ENCODE measurements at places on chromosomes 7 and 10.

GRCh38 chr10:112768121-112768520 lies 181.9 kb upstream of the TCF7L2 start:
- no peaks in the 10 kb centered on the region for H3K27me3 ChIP-seq
- H3K4me3 ChIP-seq: no peak overlapping the region
- no peaks in the 10 kb centered on the region for H3K36me3 ChIP-seq
- H3K27ac ChIP-seq: no peak overlapping the region
- no peak for DNase-seq

DNA sequence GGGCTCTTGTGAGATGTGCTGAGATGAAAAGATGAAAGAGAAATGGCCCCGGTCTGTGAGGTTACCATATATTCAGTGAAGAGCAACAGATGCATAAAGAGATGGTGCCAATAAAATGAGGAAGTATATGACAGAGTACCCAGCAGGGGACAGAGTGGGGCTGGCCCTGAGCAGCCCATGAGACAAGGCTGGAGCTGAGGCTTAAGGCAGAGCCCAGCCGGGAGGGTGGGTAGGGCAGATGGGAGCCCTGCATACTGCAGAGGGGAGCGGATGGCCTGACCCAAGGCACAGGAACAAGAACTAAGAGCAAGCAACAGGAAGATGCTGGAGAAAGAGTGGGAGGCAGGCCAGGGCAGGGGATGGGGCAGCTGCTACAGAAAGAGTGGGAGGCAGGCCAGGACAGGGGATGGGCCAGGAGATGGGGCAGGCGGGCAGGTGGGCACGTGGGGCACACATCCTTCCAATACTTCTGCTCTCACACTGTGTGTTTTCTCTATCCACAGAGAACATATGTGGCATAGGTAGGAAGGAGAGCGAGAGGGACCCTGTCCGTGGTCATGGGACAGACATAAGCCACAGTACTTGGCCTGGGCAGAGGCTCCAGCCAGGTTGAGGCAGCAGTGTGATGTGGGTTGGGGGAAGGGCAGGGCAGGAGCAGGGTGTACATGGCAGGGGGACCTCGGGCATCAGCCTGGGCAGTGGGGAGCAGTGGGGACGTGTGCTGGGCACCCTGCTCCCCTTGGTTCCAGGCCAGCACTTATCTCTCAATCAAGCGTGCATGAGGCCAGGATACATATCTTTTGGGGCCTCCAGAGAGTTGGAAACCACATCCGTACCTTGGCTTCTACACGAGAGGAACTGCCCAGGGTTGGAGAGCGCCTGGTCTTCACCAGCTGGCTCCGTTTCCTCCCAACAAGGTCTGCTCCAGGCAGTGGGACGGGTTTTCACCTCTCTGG lies 91.6 kb upstream of the IKZF1 start:
- no peak overlapping the region for H3K4me3 ChIP-seq
- H3K4me1 ChIP-seq: no peaks in the 10 kb centered on the region
- no peaks in the 10 kb centered on the region for H3K27me3 ChIP-seq
- no peak for DNase-seq
- H3K27ac ChIP-seq: no peak overlapping the region

DNA sequence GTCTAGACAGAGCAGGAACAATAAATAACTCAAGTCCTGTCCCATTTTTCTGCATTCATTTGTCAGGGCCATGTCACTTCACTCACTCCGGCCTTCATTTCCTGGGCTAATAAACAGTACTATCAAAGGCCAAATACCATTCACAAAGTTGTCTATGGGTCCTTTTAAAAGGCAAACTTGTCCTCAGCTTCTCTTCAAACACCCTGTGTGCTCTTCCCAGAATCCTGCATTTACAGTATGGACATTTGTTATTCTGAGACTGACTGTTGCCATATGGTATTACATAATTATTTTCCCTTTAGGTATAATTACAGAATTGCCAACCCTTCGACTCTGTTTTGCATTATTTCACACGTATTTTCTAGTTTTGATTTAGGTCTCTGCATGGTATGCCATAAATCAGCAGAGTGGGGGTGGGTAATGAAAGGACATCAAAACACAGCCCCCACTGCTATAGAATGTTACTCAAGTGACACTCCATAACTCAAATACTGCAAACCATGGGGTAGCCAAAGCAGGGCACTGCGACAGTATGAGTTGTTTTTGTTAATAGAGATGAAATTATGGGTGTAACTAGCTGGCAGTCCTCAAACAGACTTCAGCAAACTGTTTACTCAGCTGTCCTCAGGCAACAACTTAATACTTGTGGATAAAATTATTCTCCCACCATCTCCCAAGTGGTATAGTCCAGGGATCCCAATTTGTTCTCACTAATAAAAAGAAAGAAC lies 183.7 kb downstream of the TRIL start:
- no peak overlapping the region for H3K4me3 ChIP-seq
- H3K36me3 ChIP-seq: no peaks in the 10 kb centered on the region
- no peaks in the 10 kb centered on the region for H3K27me3 ChIP-seq
- no peak overlapping the region for H3K27ac ChIP-seq

GRCh38 chr10:77138541-77138940 lies 499.1 kb downstream of the KCNMA1 start:
- DNase-seq: no peak
- H3K27me3 ChIP-seq: no peaks in the 10 kb centered on the region
- H3K4me3 ChIP-seq: no peak overlapping the region
- no peaks in the 10 kb centered on the region for H3K36me3 ChIP-seq
- H3K4me1 ChIP-seq: peaks cover 10% of the 10 kb centered on the region

GRCh38 chr10:13858709-13859108 lies 271.9 kb downstream of the PRPF18 start:
- H3K4me3 ChIP-seq: no peak overlapping the region
- no peaks in the 10 kb centered on the region for H3K4me1 ChIP-seq
- DNase-seq: no peak
- H3K27ac ChIP-seq: no peak overlapping the region
- H3K27me3 ChIP-seq: no peaks in the 10 kb centered on the region

- no peaks in the 10 kb centered on the region for H3K27me3 ChIP-seq
- no peaks in the 10 kb centered on the region for H3K36me3 ChIP-seq
- H3K27ac ChIP-seq: no peak overlapping the region
- no peak for DNase-seq
- no peak overlapping the region for H3K4me3 ChIP-seq
- no peaks in the 10 kb centered on the region for H3K4me1 ChIP-seq
Measured at GRCh38 chr10:113239566-113240350, 289.7 kb downstream of the TCF7L2 start.

DNA sequence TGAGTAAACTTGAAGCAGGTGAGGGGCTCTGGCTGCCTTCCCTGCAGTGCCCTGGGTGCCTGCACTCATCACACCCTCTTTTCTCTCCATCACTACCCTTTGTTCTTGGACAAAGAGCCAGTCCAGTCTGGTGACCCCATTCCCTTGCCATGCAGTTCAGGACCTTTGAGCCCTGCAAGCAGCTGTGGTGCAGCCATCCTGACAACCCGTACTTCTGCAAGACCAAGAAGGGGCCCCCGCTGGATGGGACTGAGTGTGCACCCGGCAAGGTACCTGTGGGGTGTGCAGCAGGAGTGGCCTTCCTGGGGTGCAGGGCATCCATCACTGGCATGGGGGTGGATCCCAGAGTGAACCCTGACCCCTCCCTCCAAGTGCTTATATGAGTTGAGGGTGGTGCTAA lies 48.7 kb downstream of the TBATA start:
- no peak overlapping the region for H3K4me3 ChIP-seq
- no peak for DNase-seq
- H3K27me3 ChIP-seq: no peaks in the 10 kb centered on the region
- no peaks in the 10 kb centered on the region for H3K4me1 ChIP-seq
- H3K36me3 ChIP-seq: no peaks in the 10 kb centered on the region

DNA sequence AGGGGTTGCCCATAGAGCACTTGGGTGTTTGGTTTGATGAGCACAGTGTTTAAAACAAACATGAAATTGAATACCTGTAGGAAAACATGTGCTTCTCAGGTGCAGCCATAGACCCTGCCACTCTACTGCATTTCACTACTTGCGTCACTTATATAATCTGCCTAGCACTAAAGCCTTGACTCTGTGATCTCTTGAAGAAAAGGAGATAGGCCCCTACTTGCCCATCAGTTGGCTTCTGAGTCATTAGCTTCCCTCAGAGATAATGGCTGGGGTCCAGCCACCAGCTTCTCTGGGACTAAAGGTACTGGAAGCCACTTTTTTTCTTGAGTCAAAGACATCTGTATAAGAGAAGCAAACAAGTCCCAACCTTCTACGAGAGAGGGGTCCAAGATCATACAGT lies 45.9 kb upstream of the BTRC start:
- no peaks in the 10 kb centered on the region for H3K36me3 ChIP-seq
- H3K4me3 ChIP-seq: no peak overlapping the region
- peaks cover 94% of the 10 kb centered on the region for H3K27me3 ChIP-seq
- no peak for DNase-seq

- H3K4me3 ChIP-seq: no peak overlapping the region
- no peak overlapping the region for H3K27ac ChIP-seq
- no peaks in the 10 kb centered on the region for H3K4me1 ChIP-seq
- no peaks in the 10 kb centered on the region for H3K36me3 ChIP-seq
Measured at GRCh38 chr7:106778656-106779250, 86.3 kb upstream of the PIK3CG start.

DNA sequence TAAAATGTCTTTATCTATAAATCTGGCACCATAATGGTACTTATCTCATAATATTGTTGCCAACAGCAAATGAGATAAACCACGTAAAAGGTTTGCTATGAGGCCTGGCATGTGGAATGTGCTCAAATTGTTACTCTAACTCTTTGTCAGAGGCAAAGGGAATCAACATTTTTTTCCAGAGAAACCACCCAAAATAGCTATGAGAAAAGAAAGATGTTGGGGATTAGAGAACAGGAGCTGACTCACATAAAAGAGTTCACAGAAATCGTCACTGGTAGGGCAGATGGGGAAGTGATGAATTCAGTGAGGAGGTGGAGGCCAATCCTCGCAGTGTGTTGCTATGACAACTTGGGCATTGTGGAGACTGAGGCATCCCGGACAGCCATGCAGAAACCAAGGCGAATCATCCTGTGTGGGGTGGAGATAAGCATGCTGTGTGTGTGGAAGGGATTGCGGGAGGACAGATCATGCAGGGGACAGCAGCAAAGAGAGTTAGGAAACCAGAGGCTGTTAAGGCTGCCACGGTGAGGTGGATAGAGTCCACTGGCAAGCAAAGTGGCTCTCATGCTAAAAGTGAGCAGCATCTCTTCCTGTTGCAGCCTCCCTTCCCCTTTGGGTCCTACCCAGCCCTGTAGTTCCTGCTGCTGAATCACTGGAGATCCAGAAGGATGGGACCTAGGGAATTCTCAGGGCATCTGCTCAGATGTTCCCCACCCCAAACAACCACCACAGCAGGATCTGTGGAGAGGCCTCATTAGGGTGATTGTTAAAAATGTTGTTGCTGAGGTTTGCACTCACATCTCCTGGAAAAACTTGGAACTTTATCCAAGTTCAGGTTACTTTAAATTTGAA lies 103.9 kb downstream of the CUBN start:
- H3K4me1 ChIP-seq: peaks cover 6% of the 10 kb centered on the region
- no peak for DNase-seq
- no peaks in the 10 kb centered on the region for H3K36me3 ChIP-seq

GRCh38 chr10:96502561-96503282 lies 11.0 kb downstream of the TLL2 start:
- peaks cover 14% of the 10 kb centered on the region for H3K27me3 ChIP-seq
- DNase-seq: no peak
- H3K4me1 ChIP-seq: peaks cover 7% of the 10 kb centered on the region
- no peaks in the 10 kb centered on the region for H3K36me3 ChIP-seq

- no peak overlapping the region for H3K4me3 ChIP-seq
- H3K27ac ChIP-seq: no peak overlapping the region
- DNase-seq: no peak
- H3K4me1 ChIP-seq: no peaks in the 10 kb centered on the region
Measured at GRCh38 chr7:157498657-157499056, 161.9 kb downstream of the DNAJB6 start.

DNA sequence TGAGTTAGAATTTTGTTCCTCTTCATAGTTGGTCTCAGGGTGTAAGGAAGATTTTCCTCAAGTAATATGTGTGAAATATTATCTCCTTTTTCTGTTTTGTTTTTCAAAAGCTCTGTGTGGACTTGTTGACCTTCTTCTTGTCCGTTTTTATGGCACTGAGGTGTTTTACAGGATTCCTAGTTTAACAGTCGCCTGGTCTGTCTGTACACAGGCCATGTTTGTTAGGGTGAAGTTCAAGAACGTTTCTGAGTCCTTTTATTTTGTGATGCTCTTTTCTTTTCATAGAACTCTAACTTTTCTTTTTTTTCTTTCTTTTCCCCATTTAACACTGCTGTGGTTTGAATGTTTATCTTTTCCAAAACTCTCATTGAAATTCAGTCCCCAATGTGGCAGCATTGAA lies 18.5 kb downstream of the TACC2 start:
- no peaks in the 10 kb centered on the region for H3K36me3 ChIP-seq
- DNase-seq: no peak
- no peaks in the 10 kb centered on the region for H3K4me1 ChIP-seq
- H3K4me3 ChIP-seq: no peak overlapping the region
- no peak overlapping the region for H3K27ac ChIP-seq

DNA sequence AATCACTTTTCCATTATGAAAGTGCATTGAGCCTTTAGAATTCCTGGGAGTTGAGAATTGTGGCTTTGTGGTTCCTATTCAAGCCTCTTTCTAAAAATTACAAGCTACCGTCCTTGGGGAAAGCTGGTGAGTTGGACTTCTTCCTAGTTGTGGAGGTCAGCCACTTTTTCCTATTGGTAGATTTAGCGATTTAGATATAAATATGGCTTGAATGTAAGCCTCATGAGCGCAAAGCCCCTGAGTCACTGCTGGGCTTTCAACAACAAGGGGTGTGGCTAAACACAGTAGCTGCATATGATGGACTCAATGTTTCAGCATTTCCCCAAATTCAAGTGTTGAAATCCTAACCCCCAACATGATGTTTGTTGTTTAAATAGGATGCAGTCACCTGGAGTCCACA lies 150.0 kb upstream of the IGFBP3 start:
- H3K4me3 ChIP-seq: no peak overlapping the region
- H3K36me3 ChIP-seq: no peaks in the 10 kb centered on the region
- no peaks in the 10 kb centered on the region for H3K4me1 ChIP-seq
- no peak overlapping the region for H3K27ac ChIP-seq

DNA sequence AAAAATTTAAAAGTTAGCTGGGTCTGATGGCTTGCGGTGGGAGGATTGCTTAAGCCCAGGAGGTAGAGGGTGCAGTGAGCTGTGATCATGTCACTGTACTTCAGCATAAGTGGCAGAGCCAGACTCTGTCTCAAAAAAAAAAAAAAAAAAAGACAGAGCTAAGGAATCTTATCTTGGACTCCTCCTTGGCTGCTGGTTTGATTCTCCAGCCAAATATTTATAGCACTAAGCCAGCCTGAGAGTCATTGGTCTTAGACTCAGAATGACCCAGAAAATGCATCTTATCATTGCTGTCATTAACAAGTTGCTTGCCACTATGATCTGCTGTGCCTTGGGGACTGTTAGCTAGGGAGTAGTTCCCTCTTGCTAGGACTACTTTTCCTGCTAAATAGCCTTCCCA lies 164.7 kb downstream of the GNAT3 start:
- H3K36me3 ChIP-seq: no peaks in the 10 kb centered on the region
- H3K4me1 ChIP-seq: peaks cover 10% of the 10 kb centered on the region
- no peak overlapping the region for H3K4me3 ChIP-seq
- H3K27me3 ChIP-seq: no peaks in the 10 kb centered on the region

Data from esophagus squamous epithelium (tissue), 5 donors.